Mammary epithelial cell (primary cell): ENCODE measurements at places on chromosomes 2 and 18. TPM values are rescaled to one million over a fixed set of nuclear protein-coding genes. Genes with fewer than 3 reads are reported as not detected.

Gene G6PC2
- total RNA-seq: not detected in 2 replicates

Gene DSEL
- 6.0 TPM for total RNA-seq

Gene ZNF516
- 28.6 and 36.0 TPM in 2 replicates for total RNA-seq

Gene ZDBF2
- 11.0 TPM for total RNA-seq

Gene CNGA3
- not detected in 2 replicates for total RNA-seq

Gene CHRNA1
- total RNA-seq: not detected

Gene HOXD13
- not detected for total RNA-seq

Gene CCBE1
- total RNA-seq: 18.4 and 37.6 TPM in 2 replicates

Gene SULT1C4
- not detected for total RNA-seq

Gene WDFY1
- total RNA-seq: 96.0 TPM

Gene PLCL1
- total RNA-seq: not detected in 2 replicates

Gene SERPINB2
- total RNA-seq: 0.67 TPM
